RPMI7951 (cell line): ENCODE measurements at places on chromosomes 6 and 20.

DNA sequence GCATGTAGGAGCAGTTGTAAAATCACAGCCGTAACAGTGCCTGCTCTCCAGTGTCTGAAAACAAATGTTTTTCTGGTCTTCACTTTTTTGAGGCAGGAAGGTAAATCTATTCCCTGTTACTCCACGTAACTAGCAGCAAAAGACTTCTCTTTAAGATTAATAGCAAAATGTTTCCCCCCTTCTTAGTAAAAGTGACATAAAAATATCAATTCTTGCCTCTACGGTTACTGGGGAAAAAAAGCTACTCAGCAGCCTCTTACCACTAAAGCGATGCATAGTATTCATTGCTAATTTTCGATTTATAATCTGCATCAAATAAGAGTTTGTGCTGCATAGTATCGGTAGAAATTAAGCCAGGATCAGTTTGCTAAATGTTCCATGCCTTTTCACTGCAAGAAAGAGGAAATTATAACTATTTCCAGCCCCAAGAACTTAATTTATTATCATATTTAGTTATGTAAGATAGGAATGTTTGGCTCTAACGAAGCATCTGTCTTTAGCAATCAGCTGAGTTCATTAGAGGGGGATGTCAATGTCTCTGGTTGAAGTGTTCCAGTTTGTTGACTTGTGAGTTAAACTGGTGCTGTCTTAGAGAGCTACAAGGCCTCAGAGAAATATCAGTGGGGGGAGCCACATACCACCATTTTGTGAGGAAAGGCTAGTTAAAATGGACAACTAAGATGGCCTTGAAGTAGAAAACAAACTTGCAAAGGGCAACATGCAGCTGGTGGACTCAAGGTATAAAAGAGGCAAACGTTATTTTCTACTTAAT, 617 bp upstream of the TSPYL1 start:
- peak; percentile 25 for DNase-seq

DNA sequence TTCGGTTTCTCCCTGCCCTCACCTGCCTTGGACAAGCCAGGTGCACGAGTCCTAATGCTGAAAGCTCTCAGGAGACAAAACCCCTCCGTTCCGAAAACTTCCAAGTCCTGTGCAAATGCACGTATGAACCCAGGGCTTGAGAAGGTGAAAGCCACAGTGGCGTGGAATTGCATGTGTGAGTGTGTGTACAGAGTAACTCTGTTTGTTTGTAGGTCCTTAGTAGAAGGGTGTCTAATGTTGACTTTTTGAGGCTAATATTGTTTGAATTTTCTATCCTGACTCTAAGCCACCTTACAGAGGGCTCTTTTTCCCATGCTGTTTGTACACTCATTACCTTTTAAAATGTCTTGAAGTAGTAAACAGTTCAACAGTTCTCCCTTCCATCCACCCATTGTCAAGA, 129.1 kb downstream of the FOXA2 start:
- DNase-seq = no peak

DNA sequence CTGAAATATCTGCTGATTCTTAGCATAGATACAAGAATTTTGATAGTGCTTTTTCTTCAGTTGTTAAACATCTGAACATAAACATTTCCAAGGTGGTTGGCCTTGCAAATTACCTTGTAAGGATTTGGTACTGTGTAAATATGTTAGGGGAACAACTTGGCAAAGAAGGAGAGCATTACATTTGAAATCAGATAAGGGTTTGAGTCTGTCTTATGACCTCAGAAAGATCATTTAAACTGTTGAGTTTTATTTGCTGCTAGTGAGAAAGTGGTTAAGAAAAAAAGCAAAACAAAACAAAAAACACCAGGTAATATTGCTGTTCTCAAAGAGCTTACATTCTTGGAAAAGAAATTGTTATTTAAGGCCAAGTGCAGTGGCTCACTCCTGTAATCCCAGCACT, 56.5 kb downstream of the CD2AP start:
- no peak for DNase-seq

- no peak for DNase-seq
These were observed 206.9 kb upstream of the RNF217 start for GRCh38 chr6:124755321-124755720.

GRCh38 chr6:146543940-146544615, 445 bp downstream of the RAB32 start:
- DNase-seq = peak; percentile 60

GRCh38 chr20:24007073-24007595, 18.6 kb upstream of the GGTLC1 start:
- DNase-seq = no peak

GRCh38 chr20:46423882-46424482, 17.6 kb upstream of the ELMO2 start:
- DNase-seq = peak; percentile 18

DNA sequence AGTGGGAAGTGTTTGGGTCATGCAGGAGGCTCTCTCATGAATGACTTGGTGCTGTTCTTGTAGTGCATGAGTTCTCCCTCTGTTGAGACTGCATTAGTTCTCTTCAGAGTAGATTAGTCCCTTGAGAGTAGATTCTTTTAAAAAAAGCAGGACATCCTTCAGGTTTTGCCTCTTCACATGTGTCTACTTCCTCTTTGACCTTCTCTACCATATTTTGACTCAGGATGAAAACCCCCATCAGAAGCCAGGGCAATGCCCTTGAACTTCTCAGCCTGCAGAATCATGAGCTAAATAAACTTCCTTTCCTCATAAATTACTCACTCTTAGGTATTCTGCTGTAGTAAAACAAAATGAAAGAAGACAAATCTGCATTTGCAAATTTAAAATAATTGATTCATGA, 170.3 kb downstream of the CD109 start:
- peak; percentile 13 for DNase-seq

DNA sequence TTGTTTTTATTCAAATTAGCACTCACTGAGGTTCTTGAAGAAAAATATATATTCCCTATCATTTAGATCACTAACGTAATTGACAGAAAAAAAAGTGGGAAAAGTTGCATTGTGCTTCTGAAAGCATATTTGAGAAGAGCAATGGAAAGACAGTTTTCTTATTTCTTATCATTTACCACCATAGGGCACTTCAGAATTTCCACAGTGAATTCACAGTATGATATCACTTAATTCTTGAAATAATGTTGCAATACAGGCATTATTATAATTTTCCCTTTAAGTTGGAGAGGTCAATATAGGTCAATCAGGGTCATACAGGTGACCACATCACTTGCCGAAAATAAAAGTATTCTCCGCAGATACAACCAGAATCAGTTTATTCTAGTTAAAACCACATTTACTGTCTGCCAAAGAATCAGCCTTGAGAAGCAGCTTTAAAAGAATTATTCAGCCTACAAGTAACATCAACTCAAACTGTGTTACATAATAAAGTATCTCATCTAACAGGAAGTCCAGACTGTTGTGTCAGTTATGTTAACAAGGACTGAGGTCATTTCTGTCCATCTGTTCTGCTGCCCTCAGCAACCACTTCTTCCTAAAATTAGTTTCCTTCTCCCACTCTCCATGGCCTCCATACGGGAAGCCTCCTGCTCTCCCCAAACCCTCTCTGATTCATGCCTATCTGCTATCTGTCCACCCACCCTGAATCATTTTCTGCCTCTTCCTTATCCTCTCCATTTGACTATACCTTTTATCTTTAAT, 121.2 kb downstream of the SIM1 start:
- peak; percentile 78 for DNase-seq

DNA sequence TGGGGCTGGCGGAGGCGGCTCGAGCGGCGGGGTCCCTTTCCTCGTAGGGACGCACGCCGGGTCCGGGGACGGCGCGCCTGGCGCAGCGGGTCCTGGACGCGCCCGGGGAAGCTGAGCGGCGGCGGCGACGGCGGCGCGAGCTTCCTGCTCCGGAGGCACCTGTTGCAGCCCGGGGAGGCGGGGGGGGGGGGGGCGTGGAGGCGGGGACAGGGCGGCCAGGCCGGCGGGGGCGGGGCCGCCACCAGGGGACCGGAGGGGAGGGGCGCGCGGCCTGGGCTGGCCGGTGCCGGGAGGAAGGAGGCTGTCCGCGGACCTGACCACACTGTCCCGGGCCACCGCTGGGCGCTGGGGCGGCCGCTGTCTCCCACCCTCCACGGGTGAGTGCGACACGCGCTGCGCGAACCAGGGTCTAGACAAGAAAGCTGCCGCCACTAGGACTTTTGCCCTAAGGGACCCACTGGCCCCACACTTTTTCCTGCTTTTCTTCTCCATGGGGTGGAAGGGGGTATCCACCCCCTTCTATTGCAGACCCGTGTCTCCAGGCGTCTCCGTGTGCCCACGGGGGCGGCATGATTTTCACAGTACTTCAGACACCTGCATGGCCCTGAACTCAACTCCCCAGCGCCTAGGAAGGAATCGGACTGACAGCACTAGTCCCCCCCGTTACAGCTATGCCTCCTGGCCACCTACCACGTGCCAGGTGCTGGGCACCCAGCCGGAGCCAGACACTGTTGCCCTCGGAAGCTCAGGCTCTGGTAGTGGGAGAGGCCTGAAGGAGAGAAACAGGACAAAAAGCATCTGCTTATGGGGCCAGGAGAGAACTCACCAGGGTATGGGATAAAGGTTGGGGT, at the start of gene NFATC2:
Gene NFATC2 (minus strand): TSS at position 149 of the 851 bp plus-strand sequence. CDS start 220 bp downstream, outside the sequence.
- DNase-seq = no peak
